ENCODE measurements at places on chromosomes 2 and 18.
A peak's percentile ranks its signal among the peaks of the same experiment; 100 is the strongest.

DNA sequence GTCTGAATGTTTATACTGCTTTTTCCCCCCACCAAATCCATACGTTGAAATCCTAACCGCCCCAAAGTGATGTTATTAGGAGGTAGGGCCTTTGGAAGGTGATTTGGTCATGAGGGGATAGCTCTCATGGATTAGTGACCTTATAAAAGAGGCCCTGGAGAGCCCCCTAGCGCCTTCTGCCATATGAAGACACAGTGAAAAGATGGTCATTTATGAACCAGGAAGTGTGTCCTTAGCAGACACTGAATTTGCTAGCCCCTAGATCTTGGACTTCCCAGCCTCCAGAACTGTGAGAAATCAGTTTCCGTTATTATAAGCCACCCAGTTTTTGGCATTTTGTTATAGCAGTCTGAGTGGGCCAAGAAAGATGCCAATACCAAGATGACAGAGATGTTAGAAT is 7.2 kb upstream of the TSN start:
- DNase-seq: peak; percentile 46

- DNase-seq: no peak
Measured at GRCh38 chr18:46282177-46282570, 178.0 kb downstream of the HAUS1 start.

GRCh38 chr2:172664766-172665165 is 70.9 kb upstream of the RAPGEF4 start:
- DNase-seq: no peak

GRCh38 chr2:192286093-192286701 is 91.5 kb upstream of the TMEFF2 start:
- DNase-seq: peak; percentile 66

GRCh38 chr2:173353556-173353955 is 1.1 kb upstream of the CDCA7 start:
- no peak for DNase-seq

DNA sequence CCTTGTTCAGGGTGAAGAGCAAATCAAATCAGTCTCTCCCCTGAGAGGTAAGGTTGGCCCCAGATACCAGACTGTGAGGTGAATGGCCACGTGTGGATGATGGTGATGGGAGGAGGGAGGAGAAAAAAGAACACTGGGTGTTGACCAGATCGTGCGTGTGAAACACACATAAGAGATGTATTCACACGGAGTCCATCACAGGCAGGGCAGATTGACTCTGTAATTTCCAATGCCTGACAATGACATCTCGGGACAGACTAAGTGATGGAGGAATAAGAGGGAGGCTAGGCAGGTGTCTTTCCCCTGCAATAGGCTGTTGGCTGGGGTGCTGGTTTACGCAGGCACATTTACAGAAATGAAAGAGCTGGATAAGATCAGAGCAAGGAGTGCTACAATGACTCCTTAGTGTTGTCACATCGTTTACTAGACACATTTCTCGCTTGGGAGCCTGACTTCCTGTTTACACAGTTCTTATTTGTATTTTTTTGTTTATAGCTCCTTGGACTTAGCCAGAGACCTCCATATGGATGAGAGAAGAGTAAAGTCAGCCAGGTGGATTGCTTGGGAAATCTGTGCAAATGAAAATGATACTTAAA is 43.1 kb downstream of the CPO start:
- DNase-seq: no peak

GRCh38 chr2:217288472-217289063 is 428.7 kb upstream of the TNP1 start:
- DNase-seq: no peak

DNA sequence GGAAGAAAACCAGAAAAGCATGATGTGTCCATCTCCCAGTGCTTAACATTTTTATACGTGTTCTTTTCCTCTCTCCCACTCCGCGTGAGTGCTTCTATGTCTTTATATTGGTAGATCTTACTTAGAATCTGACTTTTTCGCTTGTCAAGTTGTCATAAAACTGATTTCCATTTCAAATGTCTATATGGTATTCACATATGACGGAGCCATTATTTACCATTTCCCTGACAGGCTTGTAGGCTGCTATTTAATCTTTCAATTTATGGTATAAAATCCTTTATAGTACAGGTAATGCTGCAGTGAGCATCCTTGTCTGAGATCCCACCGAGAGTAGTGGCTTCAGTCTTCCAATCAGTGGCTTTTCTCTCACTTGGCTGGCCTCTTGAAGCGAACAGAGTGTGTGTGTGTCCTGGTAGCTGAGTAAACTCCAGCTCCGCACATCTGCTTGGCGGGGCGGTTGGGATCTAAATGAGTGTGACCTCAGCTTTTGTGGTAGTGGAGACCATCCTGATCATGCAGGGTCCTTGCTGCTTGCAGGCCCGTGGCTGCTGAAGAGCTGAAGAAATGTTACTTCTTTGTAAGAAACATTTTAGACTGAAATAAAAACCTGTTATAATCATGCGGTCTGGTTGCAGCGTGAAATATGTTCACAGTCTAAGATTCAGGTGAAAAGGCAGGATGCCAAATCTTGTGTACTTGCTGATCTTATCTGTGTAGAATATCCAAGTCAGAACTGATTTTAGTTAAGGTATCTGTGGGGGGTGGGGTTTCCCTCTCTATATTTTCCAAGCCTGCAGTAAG is 40.2 kb downstream of the INPP4A start:
- DNase-seq: no peak

DNA sequence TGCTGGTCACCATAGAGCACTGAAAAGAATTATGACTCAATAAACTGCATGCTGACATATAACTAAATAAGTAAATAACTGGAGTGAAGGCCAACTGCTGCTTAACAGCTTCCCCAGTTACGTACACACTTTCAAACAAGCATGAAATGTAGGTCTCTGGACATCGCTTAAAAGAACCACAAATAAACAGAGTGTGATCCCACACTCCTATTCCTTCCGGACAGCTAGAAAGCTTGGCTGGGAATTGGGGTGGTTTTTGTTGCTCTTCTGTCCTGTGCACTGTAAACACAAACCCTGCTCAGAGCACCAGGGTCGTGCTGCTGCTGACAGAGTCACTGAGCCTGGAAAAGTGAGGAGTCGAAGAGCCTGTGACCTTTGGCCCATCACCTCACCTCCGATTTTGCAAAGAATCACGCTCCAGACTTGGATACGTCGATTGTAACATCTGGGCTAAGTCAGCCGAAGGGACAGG is 162.7 kb upstream of the NT5C1B start:
- DNase-seq: no peak

GRCh38 chr2:239507576-239508258 is 106.9 kb upstream of the HDAC4 start:
- no peak for DNase-seq

- no peak for DNase-seq
Measured at GRCh38 chr2:105144941-105145300, 96.6 kb upstream of the GPR45 start.

GRCh38 chr2:132439703-132440398 is 23.2 kb downstream of the GPR39 start:
- peak; percentile 75 for DNase-seq

DNA sequence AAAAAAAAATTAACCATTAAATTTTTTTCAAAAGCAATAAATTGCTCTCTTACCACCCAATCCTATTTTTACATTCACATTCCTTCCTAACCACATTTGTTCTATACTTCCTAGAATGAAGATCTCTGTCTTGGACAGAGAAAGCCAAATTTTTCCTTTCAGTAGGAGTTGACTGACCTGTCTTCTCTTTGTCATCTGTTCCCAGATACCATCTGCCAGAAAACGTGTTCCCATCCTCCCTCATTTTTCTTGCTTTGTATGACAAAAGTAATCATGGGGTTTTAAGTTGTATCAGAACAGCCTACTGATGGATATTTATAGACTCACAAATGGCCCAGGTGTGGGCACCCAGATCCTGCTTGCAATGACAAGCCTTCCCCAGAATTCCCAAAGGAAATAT is 182.1 kb downstream of the CYP26B1 start:
- no peak for DNase-seq
